ENCODE measurements at places on chromosomes 3 and 15.

- peak; percentile 64 for DNase-seq
These were observed 9.1 kb downstream of the PLXND1 start for GRCh38 chr3:129597087-129597999.

- DNase-seq: no peak
These were observed 607.5 kb upstream of the NAALADL2 start for GRCh38 chr3:174251681-174252080.

GRCh38 chr3:21505711-21506460, 245.1 kb downstream of the ZNF385D start:
- no peak for DNase-seq

DNA sequence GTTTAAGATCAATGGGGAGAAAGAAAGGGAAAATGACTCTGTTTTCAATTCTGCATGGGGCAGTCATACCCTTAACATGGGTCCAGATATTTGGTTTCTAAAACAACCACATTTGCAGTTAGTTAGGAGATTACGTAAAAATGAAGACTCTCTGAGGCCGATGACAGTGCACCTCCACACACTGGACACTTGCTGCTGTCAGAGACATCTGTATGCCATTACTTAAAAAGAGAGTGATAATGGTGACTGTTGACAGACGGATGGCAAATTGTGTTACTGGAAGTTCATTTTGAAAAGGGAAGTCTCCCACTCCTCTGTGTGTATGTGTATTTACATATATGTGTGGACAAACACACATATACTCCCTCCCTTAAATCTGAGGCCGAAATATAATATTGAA, 304.5 kb upstream of the SEMA6D start:
- no peak for DNase-seq

- DNase-seq: no peak
These were observed 2.5 kb downstream of the SEMA3B start for GRCh38 chr3:50271314-50271936.

DNA sequence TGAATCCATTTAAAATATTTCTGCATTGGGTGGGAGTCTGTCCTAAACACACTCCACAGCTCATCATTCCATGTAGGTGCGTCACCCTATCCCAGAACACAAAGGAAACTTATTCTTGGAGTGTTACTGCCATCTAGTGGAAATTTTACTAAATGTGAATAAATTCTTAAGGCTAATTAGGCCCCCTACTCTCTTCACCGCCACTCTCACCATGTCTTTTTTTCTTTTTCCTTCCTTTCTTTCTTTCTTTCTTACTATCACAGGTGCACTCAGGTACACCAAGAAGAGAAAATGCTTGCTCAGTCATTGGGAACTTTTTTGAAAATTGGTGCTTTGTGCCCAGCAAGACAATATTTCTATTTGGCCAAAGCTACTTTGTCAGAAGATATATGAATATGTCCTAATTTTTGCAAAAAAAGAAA, 26.4 kb upstream of the ATP8B4 start:
- DNase-seq: peak; percentile 85

GRCh38 chr15:34304613-34305012, 33.0 kb downstream of the SLC12A6 start:
- DNase-seq: peak; percentile 91

DNA sequence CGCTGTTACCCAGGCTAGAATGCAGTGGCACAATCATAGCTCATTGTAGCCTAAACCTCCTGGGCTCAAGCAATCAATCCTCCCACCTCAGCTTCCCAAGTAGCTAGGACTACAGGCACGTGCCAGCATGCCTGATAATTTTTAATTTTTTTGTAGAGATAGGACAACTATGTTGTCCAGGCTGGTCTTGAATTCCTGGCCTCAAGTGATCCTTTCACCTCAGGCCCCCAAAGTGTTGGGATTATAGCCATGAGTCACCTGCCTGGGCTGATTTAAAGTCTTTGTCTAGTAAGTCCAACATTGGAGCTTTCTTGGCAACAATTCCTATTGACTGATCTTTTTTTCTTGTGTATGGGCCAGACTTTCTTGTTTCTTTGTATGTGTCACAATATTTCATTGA, 28.1 kb downstream of the SPINK8 start:
- DNase-seq: no peak

- DNase-seq: peak; percentile 6
These were observed 1.2 kb upstream of the ADCY5 start for GRCh38 chr3:123449997-123450604.

DNA sequence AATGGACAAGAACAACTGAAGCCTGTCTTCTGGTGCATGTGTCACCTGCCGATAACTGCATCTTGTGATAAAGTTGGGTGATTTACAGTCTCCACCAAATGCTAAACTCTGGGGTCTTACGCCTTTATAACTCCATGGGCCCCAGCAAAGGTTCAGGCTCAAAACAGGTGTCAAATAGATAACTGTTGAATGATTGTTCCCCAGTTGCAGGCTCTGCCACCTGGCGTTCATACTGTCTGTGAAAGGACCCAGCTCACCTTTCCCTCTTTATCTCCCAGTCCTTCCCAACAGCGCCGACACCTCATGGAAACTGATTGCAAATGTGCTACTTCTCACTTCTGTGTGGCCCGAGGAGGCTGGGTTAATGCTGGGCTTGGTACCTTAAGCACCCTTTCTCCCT, 8.3 kb upstream of the SNX22 start:
- no peak for DNase-seq

GRCh38 chr3:101362406-101362805, 42.0 kb upstream of the IMPG2 start:
- DNase-seq: no peak

DNA sequence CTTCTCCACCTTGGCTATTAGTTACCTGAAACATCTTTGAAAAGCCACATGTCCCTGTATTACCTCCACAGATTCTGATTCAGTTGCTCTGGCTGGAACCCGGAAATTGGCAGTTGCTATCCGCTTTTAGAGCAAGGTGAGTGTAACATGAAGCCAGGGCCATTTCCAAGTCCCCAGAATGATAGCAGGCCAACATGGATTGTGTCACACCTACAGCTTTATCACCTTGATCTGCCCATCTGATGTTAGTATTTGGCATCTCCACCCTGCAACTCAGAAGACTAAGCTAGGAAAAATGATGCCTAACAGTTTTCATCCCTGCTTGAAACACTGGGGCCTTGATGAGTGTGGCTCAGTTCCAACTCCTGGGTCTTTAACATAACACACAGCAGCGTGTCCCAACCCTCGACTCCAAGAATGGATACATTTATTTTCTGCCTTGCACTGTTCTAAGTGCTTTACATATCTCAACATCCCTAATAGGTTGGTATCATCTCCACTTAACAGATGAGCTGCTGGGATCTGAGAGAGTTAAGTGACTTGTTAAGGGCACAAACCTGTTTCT, 21.3 kb upstream of the NUDT16 start:
- DNase-seq: no peak

DNA sequence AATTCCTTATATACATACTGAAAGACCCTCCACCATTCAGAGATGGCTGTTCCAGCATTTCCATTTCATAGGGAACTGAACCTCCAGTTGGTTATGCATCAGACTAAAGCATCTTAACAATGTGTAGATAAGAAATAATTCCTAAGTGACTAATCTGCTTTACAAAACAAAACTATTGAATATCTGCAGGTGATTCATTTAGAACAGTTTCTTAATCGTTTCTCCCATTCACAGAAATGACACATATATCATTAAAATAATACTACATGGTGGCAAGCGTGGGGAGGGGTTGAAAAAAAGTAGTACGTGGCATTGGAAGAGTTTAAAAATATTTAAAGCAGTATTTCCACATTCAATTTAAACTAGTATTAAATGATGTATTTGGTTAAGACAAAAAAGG, 19.5 kb downstream of the COPS2 start:
- DNase-seq: peak; percentile 92

- DNase-seq: no peak
These were observed 188.7 kb downstream of the IL5RA start for GRCh38 chr3:2921452-2921851.

GRCh38 chr3:55169608-55170072, 241.8 kb upstream of the LRTM1 start:
- peak; percentile 100 for DNase-seq

- no peak for DNase-seq
These were observed 60.7 kb downstream of the TBC1D2B start for GRCh38 chr15:78016860-78017259.

GRCh38 chr3:7543294-7543880, 682.5 kb downstream of the GRM7 start:
- no peak for DNase-seq

DNA sequence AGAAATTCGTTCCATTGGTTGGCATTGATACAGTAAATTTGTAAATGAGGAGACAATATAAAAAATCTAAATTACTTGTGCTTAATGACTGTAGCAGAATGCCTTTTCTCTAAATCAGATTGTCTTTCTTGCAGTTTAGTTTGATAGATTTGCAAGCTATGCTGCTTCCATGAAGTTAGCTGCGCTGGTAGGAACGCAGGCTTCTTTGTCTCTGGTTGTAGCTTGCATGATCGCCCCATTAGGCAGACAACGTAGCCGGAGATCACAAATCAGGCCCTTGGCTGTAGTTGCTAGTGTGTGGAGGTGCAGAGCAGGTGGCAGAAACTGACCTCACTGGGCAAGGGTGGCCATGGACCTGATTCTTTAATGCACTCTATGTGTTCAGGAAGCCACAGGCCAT, 6.1 kb downstream of the ZIC1 start:
- DNase-seq: peak; percentile 41

All from fibroblast of skin of back (primary cell).